ENCODE measurements at places on chromosomes 6 and 20. TPM values are rescaled to one million over a fixed set of nuclear protein-coding genes. Genes with fewer than 3 reads are reported as not detected.

The SPAG4 gene
- total RNA-seq = not detected

The ITPR3 gene
- 21.6 TPM for total RNA-seq

The COL10A1 gene
- total RNA-seq = not detected

The TMEM14A gene
- 25.4 TPM for total RNA-seq
